Endothelial cell (in vitro differentiated cells): ENCODE measurements at places on chromosomes 5 and 9. TPM values are rescaled to one million over a fixed set of nuclear protein-coding genes. Genes with fewer than 3 reads are reported as not detected.

The CCL27 gene
- total RNA-seq = not detected

The ORM2 gene
- not detected for total RNA-seq

DNA sequence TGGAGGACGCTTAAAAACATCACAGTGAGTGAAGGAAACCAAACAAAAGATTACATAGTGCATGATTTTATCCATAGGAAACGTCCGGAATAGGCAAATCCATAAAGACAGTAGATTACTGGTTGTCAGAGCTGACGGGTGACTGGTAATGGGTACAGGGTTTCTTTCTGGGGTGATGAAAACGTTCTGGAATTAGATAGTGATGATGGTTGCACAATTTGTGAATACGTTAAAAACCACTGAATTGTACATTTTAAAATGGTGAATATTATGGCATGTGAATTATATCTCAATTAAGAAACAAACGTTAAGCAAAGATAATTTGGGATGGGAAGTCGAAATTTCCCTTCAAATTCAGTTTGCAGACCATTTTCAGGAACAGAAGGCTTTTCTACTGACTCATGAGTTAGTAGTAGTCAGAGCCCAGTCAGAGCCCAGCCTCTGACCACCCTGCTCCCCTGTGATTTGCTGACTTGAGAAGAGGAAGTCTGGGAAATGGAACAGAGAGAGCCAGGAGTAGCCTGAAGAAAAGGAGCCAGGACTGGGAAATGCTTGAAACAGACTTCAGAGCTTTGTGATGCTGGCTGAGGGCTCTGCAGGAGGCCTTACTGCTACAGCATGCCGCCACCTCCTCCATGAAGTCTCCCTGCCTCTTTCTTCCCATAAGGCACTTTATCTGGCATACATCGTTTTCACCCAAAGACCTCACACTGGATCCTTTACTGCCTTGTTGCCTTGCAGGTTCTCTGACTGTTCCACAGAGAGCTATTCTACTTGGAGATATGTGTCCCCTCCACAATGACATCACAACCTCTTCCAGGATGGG is 46.4 kb upstream of the CTNNA1 start:
- DNase-seq = no peak

The JMY gene
- total RNA-seq = 7.7 TPM

The MOB3B gene
- total RNA-seq = 6.4 TPM

- no peak for DNase-seq
These were observed 55.9 kb downstream of the DAP start for GRCh38 chr5:10704949-10705621.

The SOHLH1 gene
- total RNA-seq = 0.18 TPM

GRCh38 chr5:133297293-133297692 is 245.5 kb downstream of the HSPA4 start:
- DNase-seq = no peak

DNA sequence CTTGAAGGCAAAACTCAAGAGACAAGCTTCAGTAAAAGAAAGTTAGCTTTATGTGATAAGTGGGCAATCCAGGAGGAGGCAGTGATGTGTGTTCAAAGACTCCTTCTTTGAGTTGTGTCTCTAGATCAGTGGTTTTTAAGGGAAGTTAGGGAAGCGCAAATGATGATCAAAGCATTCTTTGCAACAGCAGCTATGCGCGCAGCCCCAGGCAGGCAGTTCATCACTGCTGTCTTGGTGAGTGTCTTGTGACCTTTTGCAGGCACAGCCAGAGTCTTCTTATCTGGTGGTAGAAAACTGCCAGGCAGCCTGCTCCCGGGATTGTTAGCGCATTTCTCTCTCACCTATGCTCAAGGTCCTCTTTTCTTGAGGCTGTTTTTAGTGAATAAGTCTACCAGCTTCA is 40.3 kb upstream of the CLK4 start:
- no peak for DNase-seq

- DNase-seq = peak; percentile 23
These were observed 11.7 kb upstream of the OR1J2 start for GRCh38 chr9:122498883-122499288.

DNA sequence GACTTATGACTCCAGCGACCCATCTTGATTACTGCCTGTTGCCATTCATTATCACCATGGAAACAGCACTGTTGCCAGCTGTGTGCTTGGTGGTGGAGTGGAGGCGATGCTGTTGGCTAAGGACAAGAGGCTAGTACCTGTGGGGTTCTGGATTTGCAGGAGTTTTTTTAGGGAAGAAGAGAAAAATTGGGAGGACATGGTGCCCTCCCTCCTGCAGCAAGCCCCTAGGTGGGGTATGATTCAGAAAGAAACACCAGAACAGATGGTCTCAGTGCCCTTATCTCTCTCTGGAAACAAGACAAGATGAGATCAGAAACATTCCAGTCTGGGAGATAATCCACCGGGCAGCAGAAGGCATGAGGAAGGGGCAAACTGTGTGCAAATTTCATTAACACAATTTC is 87.8 kb upstream of the TLR4 start:
- no peak for DNase-seq

- no peak for DNase-seq
These were observed 47.8 kb downstream of the PTTG1 start for GRCh38 chr5:160469156-160470144.

The APBA1 gene
- 8.4 TPM for total RNA-seq

The ITGA2 gene
- total RNA-seq = 15.1 TPM

The CDC25C gene
- total RNA-seq = 3.8 TPM
